ENCODE measurements at places on chromosomes 13 and 19. TPM values are rescaled to one million over a fixed set of nuclear protein-coding genes. Genes with fewer than 3 reads are reported as not detected.
A peak's percentile ranks its signal among the peaks of the same experiment; 100 is the strongest.

GRCh38 chr13:100130930-100131511, 42.1 kb downstream of the PCCA start:
- no peak for DNase-seq

- DNase-seq, result no peak
Measured at GRCh38 chr13:64633948-64634347, 2596.2 kb downstream of the PCDH9 start.

DNA sequence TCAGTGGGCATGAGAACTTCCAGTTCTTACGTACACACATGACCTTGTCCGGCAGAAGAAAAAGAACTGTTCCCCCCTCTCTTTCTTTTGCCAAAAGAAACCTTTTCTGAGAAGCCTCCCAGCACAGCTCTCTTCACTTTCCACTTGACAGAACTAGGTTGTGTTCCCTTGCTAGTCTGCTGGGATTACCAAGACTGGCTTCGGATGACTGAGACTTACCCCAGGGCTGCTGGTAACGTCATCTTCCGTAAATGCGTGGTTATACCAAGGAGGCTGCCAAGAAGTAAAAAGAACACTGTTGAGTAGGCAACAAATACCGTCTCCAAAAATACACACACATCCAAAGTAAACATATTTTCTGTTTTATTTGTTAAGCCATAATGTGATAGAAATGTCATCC, 908.2 kb downstream of the EFNB2 start:
- no peak for DNase-seq

BBC3 gene
- 3.1 TPM for total RNA-seq

DNA sequence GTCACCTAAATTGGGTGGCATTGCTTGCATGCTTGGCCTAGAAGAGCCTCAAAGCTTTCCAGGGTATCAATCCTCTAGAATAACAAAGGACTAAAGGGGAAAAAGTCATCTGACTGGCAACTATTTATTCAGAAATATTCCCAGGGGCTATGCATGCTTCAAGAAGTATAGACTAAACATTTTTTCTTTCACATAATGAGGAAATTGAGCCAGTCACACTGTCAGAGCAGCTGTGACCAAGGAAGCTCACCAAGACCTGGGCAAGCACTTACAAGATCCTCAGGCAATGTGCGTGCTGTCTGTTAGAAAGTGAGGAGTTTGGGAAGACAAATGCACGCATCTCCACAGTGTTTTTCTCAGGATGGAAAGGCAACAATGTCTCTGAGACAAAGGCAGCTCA, 747.2 kb downstream of the DIAPH3 start:
- no peak for DNase-seq

- peak; percentile 67 for DNase-seq
Measured at GRCh38 chr19:6423499-6424194, 964 bp downstream of the KHSRP start.

CUL4A gene
- total RNA-seq, result 74.5 TPM

GRCh38 chr19:35208121-35208520, 20.4 kb downstream of the FAM187B start:
- no peak for DNase-seq

DNA sequence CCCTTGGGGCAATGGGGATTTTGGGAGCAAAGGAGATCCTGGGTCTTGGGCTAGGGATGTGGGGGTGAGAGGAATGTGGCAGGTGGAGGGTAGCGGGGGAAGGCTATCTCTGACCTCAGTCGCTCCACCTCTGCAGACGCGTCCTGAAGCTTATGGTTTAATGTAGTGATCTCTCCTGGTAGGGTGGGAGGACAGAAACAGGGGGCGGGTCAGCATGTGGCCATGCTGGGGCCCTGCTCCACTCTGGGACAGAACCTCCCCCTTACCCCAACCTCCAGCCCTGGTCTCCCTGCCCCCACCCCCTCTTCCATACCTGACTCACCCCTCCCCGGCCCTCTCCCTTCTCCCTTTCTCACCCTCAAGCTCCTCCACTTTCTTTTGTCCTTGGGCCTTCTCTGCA, 1.4 kb downstream of the BST2 start:
- DNase-seq, result no peak

MEX3D gene
- 11.8 TPM for total RNA-seq

DNA sequence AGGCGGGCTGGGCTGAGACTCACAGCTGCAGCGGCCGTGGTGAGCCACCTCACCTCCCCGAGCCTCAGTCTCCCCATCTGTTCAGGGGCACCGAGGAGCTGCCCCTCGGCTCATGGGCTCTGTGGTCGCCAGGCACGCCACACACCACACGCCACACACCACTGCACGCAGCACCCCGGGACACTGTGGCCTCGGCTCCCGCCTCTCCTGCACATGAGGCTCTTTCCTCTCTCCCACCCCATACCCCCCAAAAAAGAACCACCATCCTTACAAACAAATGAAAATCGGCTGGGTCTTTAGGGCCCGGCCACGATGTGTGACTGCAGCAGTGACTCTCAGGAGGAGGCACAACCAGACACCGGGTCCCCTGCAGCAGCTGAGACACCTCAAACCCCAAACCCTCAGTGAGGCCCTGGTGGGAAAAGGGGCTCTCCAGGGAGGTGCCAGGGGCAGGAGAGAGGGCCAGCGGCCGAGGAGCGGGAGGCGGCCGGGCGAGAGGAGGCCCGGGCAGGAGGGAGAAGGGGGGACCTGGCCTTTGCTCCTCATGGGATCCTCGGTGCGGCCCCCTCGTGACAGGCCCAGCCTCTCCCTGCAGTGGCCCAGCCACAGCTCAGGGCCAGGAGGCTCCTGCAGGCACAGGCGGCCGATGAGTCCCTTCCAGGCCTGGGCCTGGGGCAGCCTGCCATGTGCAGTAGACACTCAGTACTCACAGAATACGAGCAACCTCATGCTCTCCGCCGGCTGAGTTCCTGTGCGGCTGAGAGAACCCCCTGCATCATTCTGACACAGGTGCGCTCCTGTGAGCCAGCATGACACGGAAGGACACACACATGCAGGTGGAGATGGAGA, 66.3 kb downstream of the RASA3 start:
- DNase-seq, result peak; percentile 82

GRCh38 chr13:72700509-72700908, 26.9 kb downstream of the MZT1 start:
- no peak for DNase-seq

- no peak for DNase-seq
Measured at GRCh38 chr19:18737337-18737953, 53.7 kb downstream of the COMP start.

COMP gene
- total RNA-seq, result 0.54 TPM

SMIM17 gene
- total RNA-seq, result 0.68 TPM

GRCh38 chr19:48714759-48715675, 4.5 kb downstream of the MAMSTR start:
- peak; percentile 79 for DNase-seq

MIA gene
- total RNA-seq, result 18.5 TPM

DNA sequence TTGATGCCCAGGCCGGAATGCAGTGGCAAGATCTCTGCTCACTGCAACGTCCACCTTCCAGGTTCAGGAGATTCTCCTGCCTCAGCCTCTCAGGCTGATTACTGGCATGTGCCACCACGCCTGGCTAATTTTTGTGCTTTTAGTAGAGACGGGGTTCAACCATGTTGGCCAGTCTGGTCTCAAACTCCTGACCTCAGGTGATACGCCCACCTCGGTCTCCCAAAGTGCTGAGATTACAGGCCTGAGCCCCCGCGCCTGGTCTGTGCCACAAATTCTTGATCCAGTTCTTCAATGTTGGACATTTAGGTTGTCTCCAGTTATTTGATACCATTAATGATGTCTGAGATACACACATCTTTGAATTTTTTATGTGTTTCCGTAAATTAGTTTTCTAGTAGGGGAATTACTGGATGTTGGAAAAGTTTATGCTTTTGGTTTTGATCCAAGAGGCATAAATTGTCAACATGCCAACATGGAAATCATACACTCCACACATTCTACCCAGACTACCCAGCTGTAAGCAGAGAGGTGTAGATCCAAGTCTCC, 525 bp upstream of the COG3 start:
- no peak for DNase-seq

CCL25 gene
- total RNA-seq, result not detected

GRCh38 chr13:24249624-24250023, 59.8 kb upstream of the C1QTNF9 start:
- DNase-seq, result peak; percentile 57

GRCh38 chr19:39351537-39352064, 9.4 kb downstream of the SAMD4B start:
- no peak for DNase-seq

DNA sequence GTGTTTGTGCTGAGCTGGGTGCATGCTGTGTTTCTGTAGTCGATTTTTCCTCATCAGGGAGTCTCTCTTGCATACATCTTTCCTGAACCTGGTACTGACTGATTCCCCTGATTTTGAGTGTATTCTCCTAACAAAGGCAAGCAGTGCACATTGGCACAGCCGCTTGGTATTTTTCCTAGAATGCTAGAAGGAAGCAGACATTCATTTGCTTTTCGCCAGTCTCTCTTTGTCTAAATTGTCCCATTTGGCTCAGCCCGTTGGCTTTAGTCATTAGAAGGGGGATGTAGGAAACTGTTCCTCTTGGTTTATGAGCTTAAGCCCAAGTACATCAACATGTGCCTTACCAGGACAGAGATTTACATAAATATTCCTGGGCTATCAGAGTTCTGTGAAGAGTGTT, 266.1 kb upstream of the TMTC4 start:
- DNase-seq, result no peak

ARRDC5 gene
- total RNA-seq, result 0.27 TPM

CRX gene
- total RNA-seq, result not detected

CADM4 gene
- 19.9 TPM for total RNA-seq

GRCh38 chr19:18741124-18742121, 49.7 kb downstream of the COMP start:
- no peak for DNase-seq

SIPA1L3 gene
- 8.2 TPM for total RNA-seq

FFAR2 gene
- total RNA-seq, result 0.81 TPM

DNA sequence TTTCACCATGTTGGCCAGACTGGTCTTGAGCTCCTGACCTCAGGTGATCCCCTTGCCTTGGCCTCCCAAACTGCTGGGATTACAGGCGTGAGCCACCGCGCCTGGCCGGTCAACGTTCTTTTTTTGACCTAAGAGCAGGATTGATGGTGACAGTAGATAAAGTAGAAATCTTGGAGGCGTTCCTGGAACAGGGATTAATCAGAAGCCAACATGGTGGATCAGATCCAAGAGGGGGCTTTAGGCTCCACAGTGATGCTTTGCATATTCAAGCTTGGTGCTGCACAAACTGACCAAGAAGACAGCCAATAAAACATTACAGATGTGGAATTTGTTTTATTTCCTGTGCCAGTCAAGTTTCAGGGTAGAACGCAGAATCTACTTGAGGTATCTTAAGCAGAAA, 271.2 kb downstream of the FGF9 start:
- no peak for DNase-seq

- no peak for DNase-seq
Measured at GRCh38 chr13:84377106-84377505, 494.8 kb upstream of the SLITRK1 start.

DNA sequence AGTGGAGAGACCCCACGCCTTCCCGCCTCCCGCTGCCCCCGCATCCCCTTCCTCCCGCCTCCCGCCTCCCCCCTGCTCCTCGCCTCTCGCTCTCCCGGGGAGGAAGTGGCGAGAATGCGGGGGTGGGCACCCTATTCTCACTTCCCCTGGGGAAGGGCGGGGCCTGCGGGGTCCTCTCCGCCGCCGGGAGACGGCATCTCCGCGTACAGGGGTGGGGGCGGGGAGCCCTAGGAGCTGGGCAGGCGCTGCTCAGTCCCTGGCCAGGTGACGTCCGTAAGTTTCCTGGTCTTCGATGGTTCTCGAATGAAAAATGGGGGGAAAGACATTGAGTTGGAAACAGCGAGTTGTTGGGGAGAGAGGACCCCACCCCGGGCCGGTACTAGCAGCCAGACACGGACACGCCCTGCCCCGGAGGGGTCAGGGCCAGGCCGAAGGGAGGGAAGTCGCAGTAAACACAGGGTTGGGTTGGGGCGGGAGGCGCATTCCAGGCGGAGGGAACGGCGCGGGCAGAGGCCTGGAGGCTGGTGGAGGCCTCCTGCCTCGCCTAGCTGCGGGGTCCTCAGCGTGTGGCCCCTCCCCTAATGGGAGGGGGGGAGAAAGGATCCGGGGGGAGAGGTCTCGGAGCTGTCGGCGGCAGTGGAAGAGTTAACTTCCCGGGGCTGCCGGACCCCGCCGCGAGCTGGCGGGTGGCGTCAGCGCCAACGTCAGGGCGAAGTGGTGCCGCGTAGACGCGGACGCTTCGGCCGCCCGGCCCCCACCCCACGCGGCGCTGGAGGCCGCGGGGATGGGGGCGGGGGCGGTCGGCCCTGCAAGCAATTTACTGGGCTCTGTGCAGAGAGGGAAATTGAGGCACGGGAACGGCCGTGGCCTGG, 10.4 kb upstream of the JUND start:
- peak; percentile 96 for DNase-seq

DNA sequence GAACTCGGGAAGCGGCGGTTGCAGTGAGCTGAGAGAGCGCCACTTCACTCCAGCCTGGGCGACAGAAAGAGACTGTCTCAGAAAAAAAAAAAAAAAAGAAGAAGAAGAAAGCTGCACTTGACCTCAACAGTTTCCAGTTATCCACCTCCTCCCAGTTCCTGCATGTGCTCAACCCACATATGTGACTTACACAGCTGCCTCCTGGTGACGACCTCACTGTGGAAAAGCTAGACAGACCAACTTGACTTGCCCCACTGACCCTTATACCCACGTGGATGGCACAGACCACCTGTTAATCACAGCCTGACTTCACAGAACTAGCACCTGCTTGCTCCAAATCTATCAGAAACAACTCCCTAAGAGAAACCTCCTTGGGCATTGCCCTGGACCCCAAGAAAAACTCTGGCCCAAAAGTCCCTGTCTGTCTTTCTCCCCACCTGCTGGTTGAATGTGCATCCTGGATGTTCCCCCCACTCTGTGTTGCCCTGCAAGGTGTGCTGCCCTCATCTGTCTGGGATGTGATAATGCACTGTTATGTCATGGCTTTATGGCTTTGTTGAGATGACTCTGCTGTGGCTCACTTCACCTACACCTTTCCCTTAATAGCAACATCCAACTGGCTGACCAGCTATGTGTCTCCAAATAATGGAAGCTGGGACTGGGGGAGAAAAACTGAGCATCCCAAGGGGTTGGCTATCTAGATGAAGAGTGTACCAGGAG, 2.8 kb downstream of the ZNF20 start:
- no peak for DNase-seq

KLK10 gene
- 0.82 TPM for total RNA-seq
